ENCODE measurements at places on chromosomes 6 and 20.

- DNase-seq = no peak
These were observed 30.6 kb upstream of the SULF2 start for GRCh38 chr20:47815866-47816265.

GRCh38 chr6:68636666-68637065 is 1.6 kb downstream of the ADGRB3 start:
- no peak for DNase-seq

DNA sequence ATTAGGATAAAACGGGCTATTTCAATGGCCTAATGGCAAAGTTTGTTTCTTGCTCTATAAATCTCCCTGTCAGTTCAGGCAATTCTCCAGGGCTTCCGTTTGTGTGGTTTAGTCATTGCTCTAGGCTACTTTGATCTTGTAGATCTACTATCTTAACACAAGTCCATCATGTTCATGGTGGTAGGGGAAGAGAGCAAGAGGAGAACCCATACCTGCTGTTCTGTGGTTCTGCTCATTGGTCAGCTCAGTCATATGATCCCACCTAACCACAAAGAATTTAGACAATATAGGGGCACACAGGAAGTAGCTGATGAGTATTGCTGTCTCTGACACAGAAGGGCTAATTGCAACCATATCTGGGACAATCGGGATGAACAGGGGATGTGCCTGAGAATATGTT is 4.9 kb upstream of the DEK start:
- peak; percentile 44 for DNase-seq

DNA sequence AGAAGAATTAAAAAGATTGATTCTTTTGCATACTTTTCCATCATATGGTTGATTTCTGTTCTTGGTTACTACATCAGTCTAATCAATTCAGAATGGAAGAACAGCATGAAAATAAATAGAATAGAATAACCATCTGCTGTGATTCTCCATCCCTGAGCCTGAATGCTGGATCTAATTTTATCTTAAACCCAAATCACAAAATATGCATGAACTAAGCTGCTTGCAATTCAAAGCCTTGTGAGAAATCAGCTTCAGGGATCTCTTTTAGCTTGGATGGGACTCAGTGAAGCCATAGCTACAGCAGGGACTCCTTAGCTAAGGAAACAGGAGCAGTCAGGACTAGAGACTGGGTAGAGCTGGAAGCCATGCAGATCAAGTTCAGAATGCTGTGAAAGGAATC is 74.1 kb downstream of the TPBG start:
- DNase-seq = no peak

DNA sequence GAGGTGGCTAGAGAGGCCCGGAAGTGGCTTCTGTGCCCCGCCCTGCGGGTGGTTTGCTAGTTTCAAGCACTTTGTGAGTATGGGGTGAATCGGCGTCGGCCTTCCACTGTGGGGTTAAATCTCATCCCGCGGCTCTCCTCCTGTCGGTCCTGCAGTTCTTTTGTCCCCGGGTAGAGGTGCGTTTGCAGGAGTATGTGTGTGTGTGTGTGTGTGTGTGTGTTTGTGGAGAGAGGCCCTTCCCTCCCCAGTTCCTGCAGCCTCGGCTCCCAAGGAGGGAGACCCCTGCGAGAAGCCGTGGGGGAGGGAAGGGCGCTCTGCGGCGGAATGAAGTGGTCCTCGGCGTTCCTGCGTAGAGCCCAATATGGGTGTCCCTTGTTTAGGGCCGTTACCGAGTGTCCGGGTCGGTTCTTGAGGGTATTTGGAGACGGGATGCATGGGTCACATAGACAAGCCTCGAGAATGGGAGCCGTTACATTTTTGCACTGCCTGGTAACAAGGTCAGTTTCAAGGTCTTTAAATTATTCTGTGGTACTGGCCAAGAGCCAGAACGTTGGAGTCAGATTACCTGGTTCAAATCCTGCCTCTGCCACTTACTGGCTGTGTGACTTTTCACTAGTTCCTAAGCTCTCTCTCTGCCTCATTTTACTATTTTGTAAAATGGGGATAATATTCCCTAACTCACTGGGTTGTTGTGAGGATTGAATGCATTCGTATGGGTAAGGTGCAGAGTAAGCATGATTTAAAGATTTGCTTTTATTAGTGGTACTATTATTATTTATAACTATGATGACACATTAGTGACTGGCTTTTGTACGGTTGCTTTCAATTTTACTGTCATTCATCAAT is at the start of gene ZKSCAN3:
Gene ZKSCAN3 (plus strand): TSS at position 56 of the 846 bp plus-strand sequence. CDS start 9,640 bp downstream, outside the sequence.
- peak; percentile 84 for DNase-seq

- no peak for DNase-seq
These were observed 3.2 kb downstream of the SNX21 start for GRCh38 chr20:45836841-45837240.

DNA sequence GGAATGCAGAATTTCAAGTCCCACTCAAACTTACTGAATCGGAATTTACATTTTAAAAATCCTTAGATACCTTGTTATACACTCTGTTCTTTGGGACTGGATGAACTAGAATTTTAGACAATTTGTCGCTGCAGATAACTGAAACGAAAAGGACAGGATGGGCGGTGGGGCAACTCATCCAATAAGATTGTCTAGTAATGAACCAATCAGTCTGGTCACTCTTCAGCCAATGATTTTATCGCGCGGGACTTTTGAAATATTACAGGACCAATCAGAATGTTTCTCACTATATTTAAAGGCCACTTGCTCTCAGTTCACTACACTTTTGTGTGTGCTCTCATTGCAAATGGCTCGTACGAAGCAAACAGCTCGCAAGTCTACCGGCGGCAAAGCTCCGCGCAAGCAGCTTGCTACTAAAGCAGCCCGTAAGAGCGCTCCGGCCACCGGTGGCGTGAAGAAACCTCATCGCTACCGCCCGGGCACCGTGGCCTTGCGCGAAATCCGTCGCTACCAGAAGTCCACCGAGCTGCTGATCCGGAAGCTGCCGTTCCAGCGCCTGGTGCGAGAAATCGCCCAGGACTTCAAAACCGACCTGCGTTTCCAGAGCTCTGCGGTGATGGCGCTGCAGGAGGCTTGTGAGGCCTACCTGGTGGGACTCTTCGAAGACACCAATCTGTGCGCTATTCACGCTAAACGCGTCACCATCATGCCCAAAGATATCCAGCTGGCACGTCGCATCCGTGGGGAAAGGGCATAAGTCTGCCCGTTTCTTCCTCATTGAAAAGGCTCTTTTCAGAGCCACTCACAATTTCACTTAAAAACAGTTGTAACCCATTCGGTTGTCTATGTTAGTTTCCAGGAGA is 41.9 kb upstream of the HFE start:
- DNase-seq = peak; percentile 87

DNA sequence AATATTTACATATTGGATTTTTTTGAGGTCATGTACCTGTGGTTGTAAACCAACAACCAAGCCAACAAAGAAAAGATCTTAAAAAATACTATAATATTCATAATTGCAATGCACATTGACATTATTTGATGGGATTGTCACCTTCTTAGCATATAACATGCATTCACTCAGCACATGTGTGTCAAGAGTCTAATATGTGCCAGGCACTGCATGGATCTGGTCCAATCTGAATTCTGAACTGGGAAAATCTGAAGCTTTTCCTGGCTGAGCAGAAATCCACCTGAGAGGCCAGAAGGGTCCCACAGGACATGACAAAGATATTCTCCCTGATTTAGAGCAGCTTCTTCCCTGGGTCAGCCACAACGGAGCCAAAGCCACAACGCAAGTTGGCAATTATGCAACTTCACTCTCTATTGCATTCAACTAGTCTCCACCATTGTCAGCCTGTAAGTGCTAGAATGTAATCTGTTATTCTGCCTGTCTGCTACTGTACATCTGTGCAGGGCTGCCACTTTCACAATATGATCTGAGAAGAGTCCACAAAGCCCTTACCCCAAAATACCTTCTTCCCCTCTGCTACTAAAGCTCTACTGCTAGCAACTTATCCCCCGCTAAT is 17.0 kb upstream of the DDO start:
- no peak for DNase-seq

DNA sequence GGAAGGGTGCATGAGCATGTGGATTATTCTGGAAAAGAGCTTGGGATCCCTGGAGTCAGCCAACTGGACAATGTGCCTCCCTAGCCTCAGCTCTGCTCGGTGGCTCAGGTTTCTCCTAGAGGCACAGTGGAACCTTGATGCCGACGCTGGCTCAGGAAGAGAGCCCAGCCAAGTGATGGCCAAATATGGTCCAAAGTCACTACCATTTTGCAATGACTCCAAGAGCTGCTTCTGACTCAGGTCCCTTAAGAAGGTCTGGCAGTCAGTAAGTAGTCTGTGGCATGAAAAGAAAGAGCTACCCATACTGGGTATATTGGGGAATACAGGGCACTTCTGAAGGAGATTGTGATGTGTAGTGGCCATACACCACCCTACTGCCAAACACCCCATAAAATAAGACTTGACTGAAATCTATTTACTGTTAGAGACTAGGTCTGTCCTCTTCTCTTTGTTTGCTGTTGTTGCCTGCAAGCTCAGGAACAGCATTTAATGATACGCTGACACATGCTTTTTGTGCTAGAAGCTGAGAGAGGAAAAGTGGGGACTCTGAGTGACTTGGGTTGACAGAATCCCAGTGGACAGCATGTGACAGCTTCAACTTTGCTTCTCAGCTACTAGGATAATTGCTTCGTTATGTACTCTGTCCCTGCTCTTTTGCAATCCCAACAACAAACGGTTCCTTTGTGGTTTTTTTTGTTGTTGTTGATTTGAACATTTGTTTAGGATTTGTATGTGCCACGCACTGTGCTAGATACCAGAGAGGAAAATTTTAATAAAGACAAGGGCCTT is 30.3 kb upstream of the OGFRL1 start:
- no peak for DNase-seq

DNA sequence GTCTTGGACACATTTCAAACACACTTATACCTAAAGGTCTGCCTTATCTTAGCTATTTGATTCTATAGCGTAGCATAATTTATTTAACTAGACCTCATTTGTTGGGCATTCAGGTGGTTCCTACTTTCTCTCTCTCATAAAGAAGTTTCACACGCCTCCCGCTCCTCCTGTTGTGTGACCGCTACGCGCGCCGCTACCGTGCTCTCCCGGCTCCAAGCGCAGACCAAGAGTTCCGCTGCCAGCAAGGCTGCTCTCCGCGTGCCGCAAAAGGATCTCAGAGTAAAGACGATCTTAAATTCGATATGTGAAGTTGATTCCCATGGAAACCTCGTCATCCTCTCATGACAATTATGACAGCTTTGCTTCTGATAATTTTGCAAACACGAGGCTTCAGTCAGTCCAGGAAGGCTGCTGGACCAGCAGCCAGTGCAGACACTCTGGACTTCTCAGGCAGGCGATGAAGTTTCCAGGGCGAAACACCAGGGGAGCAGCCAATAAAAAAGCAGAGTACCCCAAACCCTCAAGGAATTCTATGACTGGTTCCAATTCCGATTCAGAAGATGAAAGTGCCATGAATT is 20.4 kb downstream of the PRSS16 start:
- DNase-seq = no peak

GRCh38 chr6:160161647-160161986 is 40.0 kb downstream of the SLC22A1 start:
- DNase-seq = no peak

- DNase-seq = no peak
These were observed 108.5 kb downstream of the UNC5CL start for GRCh38 chr6:40930555-40930954.

- DNase-seq = no peak
These were observed 60.4 kb downstream of the DOK5 start for GRCh38 chr20:54535746-54536145.

- no peak for DNase-seq
These were observed 310.0 kb upstream of the PRND start for GRCh38 chr20:4411744-4412143.

DNA sequence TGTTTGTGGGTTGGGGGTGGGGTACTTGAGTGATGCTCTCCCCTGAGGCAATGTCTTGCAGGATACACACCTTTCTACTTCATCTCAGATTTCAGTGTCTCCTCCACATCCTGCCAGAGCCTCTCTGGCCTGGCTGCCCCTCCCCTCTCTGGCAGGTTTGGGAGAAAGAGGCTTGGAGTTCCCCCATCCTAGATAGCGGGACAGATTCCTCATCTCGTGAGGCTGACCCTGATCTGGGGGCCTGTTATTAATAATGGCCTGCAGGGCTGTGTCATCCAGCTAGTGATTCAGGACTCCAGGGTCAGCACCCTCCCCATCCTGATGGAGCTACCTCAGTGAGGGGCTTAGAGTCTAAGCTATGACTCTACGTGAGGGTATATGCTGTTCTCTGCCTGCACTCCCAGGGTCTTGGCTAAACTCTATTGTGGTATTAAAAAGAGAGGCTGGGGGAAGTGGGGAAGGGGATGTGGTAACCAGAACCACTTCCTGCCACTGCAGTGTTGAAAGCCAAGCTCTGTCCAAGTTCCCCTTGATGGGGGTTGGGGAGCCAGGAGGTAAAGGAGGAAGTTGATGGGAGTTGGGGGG is 3.7 kb upstream of the MMP9 start:
- DNase-seq = no peak

- DNase-seq = no peak
These were observed 175.7 kb downstream of the VEGFA start for GRCh38 chr6:43945768-43946080.

DNA sequence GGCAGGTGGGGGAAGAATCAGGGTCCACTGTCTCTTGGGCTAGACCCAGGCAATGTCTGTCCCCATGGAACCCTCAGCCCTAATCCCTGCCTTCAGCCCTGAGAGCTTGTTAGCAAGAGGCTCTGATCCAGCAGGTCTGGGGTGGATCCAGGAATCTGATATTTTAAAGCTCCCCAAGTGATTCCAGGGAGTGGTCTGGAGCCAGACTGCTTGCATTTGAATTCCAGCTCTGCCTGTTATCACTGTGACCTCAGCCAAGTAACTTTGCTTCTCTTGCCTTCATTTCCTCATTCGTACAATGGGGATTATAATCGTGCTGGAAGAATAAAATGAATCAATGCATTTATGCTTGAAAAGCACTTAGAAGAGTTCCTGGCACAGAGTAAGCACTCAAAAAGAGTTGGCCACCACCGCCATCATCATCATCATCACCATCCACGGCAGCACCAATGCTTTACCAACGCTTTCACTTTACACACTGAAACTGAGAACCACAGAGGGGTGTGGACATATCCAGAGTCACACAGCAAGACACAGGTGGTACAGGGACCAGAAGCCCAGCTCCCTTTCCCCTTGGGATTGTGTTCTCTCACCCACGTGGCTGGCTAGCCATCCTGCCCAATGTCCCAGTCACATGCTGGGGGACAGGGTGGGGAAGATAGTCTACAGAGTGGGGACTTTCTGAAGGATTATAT is 75.7 kb upstream of the RALY start:
- no peak for DNase-seq

- DNase-seq = no peak
These were observed 25.3 kb upstream of the ZNFX1 start for GRCh38 chr20:49303065-49303552.

DNA sequence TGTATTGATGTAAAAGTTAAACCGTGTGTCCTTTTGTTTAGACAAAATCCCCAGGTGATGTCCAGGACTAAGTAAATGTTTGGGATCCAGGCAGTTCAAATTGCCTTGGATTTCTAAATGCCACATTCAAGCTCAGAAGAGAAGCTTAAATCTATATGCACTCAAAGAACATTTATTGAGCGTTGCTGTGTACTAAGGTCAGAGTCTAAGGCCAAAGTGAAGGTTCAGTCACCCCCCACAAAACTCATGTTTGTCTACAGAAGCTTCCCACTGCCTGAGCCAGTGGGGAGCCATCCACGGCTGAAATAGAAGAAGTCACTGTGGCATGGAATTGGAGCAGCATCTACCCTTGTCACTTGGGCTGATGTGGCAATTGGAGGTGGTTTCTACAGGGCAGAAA is 70.7 kb upstream of the INSM1 start:
- DNase-seq = no peak

- DNase-seq = no peak
These were observed 14.2 kb upstream of the TOX2 start for GRCh38 chr20:43900496-43900895.

Data from GM13976 (cell line).